ENCODE measurements at places on chromosomes 16 and 17.

GRCh38 chr16:74030000-74030706 is 266.5 kb upstream of the PSMD7 start:
- DNase-seq = no peak

DNA sequence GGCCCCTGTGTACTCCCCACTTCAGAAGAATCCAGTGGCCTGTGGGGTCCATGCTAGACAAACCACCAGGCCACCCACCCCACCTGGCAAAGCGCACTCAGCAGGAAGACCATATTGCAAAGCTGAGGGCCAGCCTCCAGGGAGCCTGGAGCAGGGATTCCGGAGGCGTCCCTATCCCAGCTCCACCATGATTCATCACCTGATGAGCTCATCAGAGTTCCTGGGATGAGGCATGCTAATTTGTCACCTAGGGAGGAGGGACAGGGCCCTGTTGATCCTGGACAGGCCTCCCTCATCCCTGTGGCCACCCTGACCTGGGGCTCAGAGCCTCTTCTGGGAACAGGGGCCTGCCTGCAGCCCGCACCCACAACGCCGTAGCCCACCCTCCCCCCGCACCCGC is 131.6 kb upstream of the PLCG2 start:
- no peak for DNase-seq

- DNase-seq = no peak
These were observed 640.4 kb downstream of the CDH11 start for GRCh38 chr16:64481497-64481896.

DNA sequence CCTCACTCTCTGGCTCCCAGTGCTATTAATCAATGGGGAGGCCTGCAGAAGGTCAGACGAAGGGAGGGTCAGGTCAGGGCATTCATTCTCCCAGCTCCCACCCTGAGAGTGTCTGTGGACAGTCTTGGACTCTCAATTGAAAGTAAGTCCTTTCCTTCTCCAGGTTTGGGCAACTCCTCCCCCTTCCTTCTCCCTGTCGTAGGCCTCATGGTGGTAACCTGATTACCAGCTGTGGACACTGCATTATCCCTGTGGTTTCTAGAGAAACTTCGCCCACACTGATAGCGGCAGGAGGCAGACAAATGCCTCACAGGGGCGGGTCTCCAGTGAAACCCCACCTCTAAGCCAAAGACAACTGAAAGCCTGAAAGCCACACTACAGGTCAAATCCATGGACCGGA is 57.7 kb upstream of the SLC25A19 start:
- no peak for DNase-seq

DNA sequence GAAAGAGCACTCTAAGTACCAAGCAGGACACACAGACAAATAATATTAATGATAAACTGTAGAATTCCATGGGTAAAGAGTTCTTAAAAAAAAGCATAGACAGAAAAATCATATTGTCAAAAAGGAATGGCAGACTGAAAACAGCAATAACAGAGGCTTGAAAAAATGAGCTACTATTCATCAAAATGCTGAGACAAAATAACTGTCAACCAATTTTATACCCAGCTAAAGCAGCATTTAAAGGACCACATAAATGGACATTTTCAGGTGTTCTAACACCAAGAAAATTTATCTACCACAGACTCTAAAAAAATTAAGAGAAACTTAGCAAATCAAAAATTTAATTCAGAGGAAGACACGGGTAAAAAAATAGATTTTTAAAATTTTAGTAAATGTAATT is 119.1 kb downstream of the DYNLRB2 start:
- DNase-seq = no peak

GRCh38 chr17:79046916-79047280 is 22.9 kb downstream of the C1QTNF1 start:
- no peak for DNase-seq

- DNase-seq = no peak
These were observed 19.1 kb downstream of the ANKS3 start for GRCh38 chr16:4714996-4715395.

DNA sequence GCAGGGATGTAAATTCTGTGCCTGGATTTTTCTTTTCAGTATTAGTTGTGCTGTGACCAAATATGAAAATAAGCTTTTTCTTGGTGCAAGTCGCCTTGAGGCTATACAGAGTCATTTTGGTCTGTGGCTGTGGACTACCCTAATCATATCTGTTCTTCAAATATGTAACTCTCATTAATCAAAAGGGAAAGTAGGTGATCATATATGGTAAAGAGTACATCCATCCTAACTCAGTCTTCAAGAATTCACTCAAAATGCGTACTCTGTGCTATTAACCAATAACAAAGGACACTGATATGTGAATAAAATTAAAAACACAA is 2.6 kb downstream of the CPD start:
- no peak for DNase-seq

DNA sequence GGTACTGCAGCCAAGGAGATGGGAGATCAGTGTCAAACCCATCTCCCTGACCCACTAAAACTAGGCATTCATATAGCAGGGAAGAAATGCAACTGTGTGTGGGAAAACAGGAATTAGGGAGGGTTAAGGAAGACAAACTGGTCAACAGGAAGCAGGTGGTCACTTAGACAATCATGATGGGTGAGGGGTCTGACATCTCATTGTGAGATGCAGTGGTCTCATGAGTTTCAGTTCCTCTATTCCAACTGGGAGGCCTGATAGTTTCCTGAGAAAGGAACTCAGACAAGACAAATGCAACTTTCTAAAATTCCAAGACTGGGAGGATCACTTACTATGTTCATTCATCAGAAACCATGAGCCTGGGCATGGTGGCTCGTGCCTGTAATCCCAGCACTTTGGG is 361.4 kb upstream of the C16orf82 start:
- DNase-seq = no peak

DNA sequence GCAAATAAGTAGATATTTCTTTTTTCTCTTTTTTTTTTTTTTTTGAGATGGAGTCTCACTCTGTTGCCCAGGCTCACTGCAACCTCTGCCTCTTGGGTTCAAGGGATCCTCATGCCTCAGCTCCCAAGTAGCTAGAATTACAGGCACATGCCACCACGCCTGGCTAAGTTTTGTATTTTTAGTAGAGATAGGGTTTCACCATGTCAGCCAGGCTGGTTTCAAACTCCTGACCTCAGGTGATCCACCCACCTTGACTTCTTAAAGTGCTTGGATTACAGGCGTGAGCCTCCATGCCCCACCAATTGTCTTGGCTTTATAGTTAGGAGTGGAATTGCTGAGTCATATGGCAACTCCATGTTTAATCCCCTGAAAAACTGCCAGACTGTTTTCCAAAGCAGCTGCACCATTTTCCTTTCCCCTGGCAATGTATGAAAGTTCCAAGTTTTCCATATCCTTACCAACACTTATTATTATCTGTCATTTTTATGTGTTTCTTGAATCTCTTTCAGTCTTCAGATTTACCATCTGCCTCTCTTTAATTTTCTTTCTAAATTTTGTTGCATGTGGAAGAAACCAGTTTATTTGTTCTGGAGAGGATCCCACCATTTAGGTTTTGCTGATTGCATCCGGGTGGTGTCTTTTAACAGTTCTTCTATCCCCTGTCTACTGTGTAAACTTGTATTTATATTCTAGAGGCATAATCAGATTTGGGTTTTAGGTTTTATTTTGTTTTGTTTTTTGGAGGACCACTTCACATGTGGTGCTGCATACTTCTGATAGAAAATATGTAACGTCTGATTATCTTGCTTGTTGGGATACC is 9.9 kb upstream of the CES3 start:
- DNase-seq = no peak

DNA sequence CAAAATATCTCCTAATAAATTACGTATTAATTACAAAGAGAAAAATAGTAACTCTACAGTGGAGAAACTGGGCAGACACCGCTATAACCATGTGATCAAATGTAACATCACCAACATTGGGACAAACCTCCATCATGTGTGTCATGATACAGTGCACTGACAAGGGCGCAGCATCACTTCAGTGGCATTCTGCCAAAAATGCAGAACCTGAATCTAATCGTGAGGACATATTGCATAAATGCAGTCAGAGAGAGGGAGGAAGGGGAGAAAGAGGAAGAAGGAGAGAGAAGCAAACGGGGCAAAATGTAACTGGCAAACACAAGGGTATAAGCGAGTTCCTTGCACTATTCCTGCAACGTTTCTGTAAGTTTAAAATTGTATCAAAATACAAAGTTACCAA is 74.2 kb upstream of the MARCHF10 start:
- no peak for DNase-seq

- peak; percentile 50 for DNase-seq
These were observed 49.8 kb upstream of the BAHCC1 start for GRCh38 chr17:81345228-81346089.

GRCh38 chr17:17109907-17110306 is 67.7 kb downstream of the MPRIP start:
- no peak for DNase-seq

- no peak for DNase-seq
These were observed 80.0 kb upstream of the NKD1 start for GRCh38 chr16:50467943-50468748.

GRCh38 chr17:57451191-57451590 is 194.9 kb downstream of the MSI2 start:
- DNase-seq = no peak

- DNase-seq = no peak
These were observed 486 bp downstream of the PIGS start for GRCh38 chr17:28570716-28571360.

- peak; percentile 21 for DNase-seq
These were observed 12.7 kb downstream of the SLC35B1 start for GRCh38 chr17:49694847-49695697.

GRCh38 chr16:13864689-13865088 is 55.3 kb upstream of the ERCC4 start:
- DNase-seq = peak; percentile 46

- no peak for DNase-seq
These were observed 228.6 kb downstream of the ZFHX3 start for GRCh38 chr16:72819345-72819744.

GRCh38 chr17:57939797-57940196 is 15.4 kb downstream of the CUEDC1 start:
- peak; percentile 92 for DNase-seq

DNA sequence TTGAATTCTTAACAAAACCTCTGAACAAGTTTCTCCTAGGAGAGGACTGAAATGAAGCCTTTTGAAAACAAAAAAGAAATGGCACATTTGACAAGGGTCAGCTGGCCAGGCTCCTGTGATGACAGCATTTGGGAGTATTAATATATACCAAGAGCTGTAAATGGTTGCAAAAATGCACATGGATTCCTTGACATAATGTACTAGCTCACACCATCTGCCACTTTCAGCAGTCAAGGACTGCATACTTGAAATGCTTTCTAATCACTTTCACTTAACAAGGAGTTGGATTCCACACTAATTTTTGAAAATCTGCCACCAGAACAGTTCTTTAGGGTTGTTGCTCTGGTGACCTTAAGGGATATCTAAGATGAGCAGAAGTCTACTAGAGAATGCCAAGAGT is 236.7 kb upstream of the TOX3 start:
- DNase-seq = no peak

GRCh38 chr16:66159987-66160386 is 206.5 kb upstream of the CDH5 start:
- DNase-seq = no peak

DNA sequence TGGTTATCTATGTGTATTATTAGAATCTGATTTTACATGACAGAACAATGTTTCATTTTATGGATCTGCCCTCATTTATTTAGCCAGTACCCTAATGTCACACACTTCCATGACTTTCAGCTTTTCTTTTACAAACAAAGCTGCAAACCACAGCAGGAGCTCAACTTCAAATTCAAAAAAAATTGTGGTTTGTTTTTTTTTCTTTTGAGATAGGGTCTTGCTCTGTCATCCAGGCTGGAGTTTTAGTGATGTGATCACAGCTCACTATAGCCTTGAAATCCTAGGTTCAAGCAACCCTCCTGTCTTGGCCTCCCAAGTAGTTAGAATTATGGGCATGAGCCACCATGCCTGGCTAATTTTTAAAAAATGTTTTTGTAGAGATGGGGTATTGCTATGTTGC is 8.2 kb upstream of the MPRIP start:
- DNase-seq = no peak

GRCh38 chr16:11201498-11202259 is 54.3 kb downstream of the SOCS1 start:
- DNase-seq = no peak

GRCh38 chr17:7045492-7046126 is 1.7 kb upstream of the SLC16A11 start:
- DNase-seq = peak; percentile 8

DNA sequence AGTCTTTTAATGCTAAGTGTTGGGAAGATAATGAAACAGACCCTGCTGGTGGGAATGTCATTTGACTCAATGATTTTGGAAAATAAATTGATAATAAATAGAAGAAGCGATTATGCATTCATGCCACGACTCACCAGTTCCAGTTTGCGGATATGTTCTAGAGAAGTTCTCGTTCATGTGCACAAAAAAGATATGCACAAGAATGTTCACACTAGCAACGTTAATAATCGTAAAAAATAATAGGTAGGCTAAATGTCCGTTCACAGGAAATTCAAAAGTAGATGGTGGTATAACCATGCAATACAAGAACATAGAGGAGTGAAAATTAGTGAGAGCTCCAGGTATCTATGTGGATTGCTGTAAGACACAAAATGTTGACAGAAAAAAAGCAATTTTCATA is 59.8 kb downstream of the NACA2 start:
- no peak for DNase-seq

GRCh38 chr17:47735536-47736011 is 2.5 kb downstream of the TBX21 start:
- DNase-seq = no peak

- no peak for DNase-seq
These were observed 13.8 kb downstream of the CORO7 start for GRCh38 chr16:4402439-4403132.

- no peak for DNase-seq
These were observed 871.6 kb upstream of the GOT2 start for GRCh38 chr16:59605706-59606105.

GRCh38 chr17:69732272-69732918 is 317.9 kb downstream of the MAP2K6 start:
- no peak for DNase-seq

- DNase-seq = peak; percentile 64
These were observed 16.8 kb upstream of the MAPK3 start for GRCh38 chr16:30139583-30140481.

DNA sequence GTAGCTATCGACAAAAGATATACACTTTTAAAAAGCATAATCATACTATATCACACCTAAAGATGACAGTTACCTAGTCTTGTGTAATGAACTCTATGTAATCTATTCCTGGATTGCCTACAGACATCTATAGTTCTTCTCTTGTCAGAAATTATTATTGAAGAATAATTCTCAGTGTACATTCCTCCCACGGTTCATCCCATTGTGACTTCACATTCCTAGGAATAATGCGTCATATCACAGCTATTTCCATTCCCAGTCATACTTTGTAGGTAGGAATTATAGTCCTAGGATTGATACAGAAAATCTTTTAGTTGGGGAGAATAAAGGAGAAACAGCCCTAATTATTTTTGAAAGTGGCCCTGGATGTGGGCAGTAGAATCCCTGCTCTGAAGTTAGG is 44.0 kb upstream of the ABCC11 start:
- DNase-seq = no peak
